ENCODE measurements at places on chromosomes 11 and 22.

- DNase-seq = no peak
Observed at GRCh38 chr11:77502346-77502905, 28.5 kb upstream of the PAK1 start.

DNA sequence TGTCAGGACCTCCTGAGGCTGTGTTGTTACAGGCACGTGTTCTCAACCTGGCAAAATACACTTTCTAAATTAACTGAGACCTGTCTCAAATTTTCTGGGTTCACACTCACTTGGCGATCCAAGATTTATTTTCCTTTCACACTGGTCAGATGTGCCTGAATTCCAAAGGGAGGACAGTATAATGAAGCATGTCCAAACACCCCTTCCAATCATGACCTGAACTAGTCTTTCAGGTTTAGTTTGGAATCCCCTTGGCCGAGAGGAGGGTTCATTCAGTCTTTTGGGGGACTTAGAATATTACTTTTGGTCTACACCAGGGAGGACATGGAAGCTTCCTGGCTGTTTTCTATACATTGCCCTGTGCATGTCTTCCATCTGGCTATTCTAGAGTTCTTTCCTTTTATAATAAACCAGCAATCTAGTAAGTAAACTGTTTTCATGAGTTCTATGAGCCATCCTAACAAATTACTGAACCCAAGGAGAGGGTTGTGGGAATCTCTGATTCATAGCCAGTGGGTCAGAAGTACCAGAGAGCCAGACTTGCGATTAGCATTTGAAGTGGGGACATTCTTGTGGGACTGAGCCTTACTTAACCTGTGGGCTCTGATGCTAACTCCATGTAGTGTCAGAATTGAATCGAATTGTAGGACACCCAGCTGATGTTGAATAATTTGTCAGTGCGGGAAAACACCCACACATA, 14.8 kb upstream of the TMEM216 start:
- DNase-seq = no peak

- no peak for DNase-seq
Observed at GRCh38 chr11:65708451-65708850, 3.6 kb upstream of the KAT5 start.

GRCh38 chr22:40210818-40211217, 33.1 kb downstream of the TNRC6B start:
- DNase-seq = no peak

DNA sequence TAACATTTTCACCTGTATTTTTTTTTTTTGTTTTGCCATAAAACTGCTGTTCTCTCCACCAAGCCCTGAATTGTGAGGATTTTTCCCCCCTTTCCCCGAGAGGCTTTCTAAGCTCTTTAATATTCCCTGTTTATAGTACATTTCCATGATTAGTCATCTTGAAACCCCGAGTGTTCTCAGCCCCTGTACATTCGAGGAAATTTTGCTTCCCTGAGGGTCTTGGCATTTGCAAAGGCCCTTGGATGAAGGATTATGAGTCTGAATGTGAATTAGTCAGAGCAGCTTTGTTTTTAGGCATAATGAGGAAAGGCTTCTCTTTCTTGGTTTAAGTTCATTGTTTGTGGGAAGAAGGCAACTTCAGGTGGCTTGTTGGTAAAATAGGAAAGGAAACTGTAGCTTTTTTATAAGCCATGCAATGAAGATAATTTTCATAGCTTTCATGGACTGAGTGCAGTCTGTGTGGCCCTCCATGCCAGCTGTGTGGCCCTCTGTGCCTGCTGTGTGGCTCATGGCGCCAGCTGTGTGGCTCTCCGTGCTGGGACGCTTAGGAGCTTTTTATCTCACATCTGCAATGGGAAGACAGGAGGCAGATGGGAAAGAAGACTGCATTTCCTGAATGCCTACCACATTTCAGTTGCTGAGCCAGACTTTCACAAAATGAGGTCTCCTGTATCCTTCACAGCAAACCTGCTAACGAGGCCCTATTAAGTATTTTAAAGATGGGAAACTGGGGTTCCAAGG, 129.0 kb downstream of the TEAD1 start:
- no peak for DNase-seq

DNA sequence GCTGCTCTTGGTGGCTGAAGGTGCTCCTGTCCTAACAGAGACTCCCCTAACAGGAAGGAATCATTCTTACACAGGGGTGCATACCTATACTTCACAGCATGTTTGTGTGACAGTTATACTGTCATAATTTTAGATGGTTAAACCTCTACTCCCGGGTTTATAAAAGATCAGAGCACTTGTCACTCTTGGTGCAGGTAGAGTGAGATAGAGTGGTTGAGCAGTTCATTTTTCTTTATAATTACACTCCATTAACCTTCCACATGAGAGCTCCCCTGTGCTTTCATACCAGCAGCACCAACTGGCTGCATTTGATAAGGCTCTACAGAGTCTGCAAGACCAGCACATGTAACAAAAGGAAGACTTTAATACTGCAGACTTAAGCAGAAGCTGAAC, 72.9 kb downstream of the LARGE2 start:
- DNase-seq = no peak

DNA sequence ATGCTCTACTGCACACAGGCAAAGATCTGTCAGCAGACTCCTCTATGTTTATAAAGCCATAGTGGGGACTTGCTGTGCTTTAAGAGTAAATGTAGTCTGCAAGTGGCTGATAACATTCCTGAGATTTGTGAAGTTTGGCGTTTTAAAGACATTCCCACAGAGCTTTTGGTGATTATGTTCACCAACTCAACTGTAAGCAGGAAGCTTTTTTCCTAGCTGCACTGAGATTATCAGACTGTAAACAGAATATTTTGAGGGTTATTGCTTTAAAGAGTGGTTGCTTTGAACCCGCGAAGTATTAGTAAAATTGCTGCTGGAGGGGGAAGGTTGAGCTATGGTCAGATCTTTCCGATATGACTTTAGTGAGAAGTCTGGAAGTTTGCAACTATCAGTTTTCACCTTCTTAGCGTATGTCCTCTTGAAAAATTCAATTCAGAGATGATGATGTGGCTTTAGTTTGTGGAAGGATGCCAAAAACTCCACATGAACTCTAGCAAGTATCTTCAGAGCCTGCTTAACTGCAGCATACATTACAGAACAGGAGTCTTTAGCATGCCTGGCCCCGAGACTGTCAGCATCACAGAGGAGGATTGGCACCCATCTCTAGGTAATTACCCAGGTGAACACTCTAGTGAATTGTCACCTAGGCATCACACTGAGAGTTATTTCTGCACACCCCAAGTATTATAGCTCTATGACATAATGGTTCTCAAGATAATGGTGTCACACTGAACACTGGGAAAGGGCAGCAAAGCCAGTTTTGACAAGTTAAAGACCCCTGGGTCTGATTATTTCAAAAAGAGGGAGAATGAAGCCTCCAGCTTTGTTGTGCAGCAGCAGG, 89.9 kb downstream of the MTNR1B start:
- DNase-seq = no peak

DNA sequence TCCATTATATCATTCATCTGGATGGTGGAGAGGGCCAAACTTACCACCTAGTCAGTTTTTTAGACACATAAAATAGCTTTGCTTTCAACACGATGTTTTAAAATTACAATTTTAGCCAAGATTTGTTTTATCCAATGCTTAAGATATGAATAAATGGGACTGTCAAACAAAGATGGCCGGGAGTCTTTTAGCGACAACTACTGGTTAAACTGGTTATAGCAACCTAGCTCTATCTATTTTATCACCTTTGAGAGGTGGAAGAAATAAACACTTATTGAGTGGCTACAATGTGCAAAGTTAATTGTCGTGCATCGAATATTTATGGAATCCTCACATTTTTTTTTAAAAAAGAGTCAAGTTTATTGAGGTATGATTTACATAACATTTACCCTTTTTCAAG, 279.8 kb downstream of the MIAT start:
- DNase-seq = no peak

- DNase-seq = no peak
Observed at GRCh38 chr11:64581057-64581523, 9.9 kb upstream of the SLC22A12 start.

- DNase-seq = no peak
Observed at GRCh38 chr11:114133548-114134329, 74.2 kb downstream of the ZBTB16 start.

GRCh38 chr11:94782446-94782845, 14.3 kb downstream of the AMOTL1 start:
- DNase-seq = no peak

- DNase-seq = no peak
Observed at GRCh38 chr22:19680911-19681862, 33.1 kb upstream of the SEPTIN5 start.

DNA sequence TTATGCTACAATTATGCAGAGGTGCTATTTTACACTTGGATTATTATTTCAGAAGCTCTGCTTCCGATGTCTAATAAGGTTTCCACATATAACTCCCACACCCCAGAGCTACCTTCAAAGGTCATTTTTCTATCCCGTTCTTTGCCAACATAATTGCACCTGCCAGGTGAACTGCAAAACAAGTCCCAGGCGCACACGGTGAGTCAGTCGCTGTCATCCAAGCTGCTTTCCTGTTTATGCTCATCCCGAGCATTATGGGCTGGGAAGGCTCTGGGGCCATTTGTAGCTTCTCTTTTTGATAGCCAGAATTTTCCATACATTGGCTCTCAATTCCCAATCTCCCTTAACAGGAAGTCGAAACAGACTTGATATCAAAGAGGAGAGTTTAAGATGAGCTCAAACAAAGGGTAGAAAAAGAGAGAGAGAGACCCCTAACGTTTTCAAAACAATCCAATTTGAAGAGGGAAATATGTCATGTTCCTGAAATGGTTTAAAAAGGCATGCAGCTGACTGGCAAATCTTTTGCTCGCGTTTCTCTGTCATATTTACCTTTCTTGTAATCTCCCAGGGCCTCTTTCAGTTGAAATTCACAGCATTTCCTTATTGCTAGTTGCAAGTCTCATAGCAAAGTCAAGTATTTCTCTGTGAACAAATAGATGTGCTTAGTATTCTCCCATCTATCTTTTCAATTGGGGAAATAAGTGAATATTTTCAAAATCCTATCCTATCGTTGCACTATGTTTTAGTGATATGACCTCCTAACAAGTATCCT, 815.9 kb downstream of the KCNA4 start:
- no peak for DNase-seq

DNA sequence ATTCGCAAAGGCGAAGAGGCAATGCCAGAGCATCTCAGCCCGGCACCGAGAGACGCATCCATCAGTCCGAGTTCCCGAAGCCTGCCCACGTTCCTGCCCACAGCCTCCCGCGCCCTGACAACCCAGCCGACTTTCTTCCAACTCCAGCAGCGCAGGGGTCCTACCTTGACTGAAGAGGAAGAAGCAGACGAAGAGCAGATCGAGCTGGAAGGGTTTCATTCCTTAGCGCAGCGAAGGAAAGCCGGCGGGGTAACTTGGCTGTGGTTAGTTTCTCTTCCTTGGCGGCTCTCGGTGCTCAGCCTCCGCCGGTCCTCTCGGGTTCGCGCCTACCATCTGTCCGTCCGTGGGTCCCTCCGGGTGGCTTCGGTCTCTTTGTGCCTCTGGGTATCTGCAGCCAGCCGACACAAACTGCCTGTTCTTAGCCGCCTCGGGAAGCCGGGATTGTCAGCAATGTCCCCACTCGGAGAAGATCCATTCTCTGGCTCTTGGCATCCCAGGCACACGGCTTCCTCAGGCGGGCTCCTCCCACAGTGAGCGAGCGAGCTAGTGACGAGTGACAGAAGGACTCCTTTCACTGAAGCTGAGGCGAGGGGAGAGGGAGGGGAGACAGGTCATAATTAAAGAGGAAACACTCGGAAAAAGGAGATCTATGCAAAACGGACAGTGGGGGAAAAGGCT, at the start of gene KIRREL3:
TSS of gene KIRREL3 (minus strand) at position 480 of the 678 bp plus-strand sequence.
- DNase-seq = no peak

- DNase-seq = no peak
Observed at GRCh38 chr11:38593649-38594048, 1995.6 kb upstream of the RAG2 start.

- DNase-seq = no peak
Observed at GRCh38 chr11:46526216-46527215, 67.3 kb downstream of the AMBRA1 start.

DNA sequence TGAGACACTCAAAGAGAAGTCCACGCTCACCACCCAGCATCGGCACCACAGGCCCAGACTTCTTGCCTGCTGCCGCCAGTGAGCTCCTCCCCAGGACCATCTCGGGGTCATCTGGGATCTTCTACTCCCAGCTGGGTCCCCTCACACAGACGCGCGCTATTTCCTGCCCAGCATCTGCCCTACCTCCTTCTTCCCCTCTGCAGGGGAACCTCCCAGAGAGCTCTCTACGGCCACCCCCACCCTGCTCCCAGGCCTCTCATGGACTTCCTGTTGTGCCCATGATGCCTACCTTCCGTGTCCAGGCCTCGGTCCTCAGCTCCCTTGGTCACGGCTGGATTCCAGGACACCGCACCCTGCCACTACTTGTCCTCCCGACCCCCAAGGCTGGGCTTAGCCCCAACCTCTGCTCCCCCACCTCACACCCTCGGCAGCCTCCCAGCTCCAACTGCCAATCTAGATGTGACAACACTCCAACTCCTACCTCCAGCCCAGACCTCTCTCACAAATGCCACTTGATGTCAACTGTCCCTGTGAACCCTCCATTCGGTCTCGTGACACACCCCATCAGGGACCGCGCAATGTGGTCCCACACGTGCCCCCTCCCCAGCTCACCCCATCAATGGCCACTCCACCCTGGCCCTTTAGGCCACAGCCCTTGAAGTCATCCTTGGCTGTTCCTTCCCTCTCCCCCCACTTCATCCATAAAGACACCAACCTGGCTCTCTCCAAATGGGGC, 45.3 kb downstream of the SGSM3 start:
- DNase-seq = no peak
